ENCODE measurements at places on chromosomes 11 and 22.

DNA sequence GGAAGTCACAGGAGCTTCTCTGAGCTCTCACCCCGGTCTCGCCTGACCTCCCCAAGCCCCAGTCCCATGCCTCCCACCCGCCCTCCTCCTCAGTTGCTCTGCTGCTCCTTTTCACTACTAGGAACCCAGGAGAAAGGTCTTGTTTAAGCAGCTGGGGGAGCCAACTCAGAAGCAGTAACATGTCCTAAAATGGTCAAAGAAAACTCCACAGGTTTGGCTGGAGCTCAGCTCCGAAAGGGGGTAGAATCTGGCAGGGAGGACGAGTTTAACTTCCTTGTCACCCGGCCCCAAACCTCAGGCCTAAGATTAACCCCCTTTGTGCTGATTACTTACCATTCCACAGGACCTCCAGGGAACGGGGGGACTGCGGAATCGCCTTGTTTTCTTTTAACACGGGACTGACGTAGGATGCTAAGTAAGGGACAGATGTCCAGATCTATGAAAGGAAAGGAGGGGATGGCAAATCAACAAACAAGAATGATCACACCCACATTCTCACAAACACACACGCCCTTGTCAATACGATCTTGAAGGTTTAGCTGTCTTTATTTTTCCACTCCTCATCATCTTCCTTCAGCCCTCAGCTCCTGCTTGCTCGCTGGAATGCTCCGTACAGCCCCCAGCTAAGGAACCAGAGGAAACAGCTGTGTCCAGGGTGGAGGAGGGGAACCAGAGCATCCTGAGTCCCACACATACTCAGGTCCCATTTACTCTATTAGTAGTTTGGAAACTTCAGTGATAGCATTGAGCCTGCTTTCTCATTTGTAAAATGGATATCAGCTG lies 13.5 kb downstream of the PCSK7 start:
- DNase-seq, result no peak

DNA sequence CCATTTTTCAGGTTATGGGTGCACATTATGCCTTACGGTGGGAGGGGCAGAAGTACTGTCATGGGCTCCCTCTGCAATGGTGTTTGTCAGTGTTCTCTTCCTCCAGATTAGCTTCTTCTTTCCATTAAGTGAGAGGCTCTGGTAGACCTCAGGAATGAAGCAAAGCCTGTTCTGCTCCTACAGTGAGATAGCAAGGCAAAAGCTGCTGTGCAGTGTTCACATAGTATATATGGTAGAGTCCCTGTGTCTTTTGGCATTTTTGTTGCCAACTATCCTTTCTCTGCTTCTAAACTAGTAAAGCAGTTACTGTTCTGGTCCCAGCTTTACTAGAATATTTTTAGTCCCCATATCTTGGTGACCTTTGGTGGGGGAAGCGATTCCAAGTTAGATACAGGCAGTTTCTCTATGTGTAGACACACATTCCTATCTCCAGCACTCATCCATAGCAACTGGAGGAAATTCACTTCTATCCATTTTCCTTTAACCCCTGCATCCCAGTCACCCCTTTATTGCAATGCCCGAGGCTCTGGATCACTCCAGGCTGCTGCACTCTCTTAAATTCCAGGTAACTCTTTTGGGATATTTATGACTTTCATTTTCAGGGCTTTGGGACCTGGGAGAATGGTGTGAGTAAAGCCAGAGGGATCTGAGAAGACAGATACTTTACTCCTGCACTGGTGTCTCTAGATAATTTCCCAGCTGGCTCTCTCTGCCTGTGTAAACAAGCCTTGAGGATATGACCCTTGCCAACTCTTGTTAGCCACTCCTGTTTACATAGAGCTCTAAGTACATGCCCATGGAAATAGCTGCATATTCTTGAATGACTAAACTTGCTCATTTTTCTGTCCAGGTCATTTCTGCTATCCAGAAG lies 3.9 kb upstream of the TRIM34 start:
- no peak for DNase-seq

- no peak for DNase-seq
Measured at GRCh38 chr11:2085251-2086066, 53.7 kb downstream of the IGF2 start.

DNA sequence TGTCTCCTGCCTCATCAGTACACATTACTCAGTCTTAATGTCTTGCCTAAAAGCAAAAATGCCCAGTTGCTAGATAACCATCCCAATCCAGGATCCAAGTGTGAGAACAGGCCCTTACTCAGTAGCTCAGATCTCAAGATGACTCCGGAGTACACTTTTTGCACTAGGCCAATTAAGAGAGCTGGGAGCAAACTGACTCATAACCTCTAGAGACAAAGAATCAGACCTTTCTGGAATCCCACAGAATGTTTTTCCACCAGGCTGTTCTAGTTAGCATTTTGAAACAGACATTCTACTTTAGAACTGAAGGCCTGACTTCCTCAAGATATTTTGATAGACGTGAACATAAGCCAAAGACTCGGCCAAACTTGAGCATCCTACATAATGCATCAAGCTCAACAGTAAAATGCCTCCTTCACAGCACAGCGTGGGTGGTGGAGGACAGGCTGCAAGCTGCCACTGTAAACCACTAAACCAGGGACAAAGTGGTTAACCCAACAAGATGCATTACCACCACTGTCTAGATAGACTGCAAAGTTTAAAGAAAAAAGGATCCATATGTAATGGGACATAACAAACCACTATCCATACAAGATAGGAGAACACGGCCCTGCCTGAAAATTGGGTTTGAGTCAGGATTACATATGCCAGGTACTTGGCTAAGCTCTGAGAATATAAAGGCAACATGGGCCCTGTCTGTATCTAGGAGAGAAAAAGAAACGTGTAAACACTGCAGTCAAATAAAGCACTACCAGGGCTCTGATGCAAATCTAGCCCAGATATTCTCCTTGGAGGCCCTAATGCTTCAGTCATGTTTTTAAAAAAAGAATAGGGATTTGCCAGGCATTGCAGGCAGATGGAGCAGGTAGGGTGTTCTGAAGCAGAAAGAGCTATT lies 48.3 kb downstream of the MYH9 start:
- no peak for DNase-seq

DNA sequence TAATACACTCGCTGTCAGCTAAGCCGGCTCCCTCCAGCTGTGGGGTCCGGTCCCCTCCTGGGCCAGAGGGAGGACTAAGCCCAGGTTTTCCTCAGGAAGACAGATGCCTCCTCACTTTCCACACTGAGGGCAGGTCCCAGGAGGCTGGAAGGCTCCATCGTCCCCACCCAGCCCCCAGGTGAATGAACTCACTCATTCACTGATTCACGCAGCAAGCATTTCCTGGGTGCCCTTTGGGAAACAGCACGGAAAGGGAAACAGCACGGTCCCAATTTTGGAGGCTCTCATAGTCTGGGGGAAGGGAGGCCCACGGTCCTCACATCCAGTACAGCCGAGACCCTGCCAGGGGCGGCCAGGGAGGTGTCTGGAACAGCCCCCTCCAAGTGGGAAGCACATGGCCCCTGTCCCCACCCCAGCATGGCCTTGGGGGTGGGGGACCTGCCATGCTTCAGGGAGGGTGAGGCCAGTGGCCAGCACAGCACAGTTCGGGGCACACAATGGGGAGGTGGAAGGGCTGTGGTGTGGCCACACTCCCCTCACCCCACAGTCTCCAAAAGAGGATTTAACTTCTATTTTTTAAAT lies 9.3 kb upstream of the TH start:
- no peak for DNase-seq

DNA sequence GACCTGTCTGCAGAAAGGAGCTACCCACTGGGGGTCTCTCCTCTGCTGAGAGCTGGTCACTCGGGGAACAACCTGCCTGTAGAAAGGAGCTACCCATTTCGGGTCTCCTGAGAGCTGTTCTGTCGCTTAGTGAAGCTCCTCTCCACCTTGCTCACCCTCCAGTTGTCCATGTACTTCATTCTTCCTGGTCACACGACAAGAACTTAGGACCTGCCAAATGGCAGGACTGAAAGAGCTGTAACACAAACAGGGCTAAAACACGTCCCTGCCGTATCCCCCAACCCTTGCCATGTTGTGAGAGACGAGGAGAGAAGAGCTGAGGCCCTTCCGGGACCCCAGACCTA lies 24.1 kb upstream of the RNASEH2C start:
- DNase-seq, result no peak

- DNase-seq, result no peak
Measured at GRCh38 chr11:36364551-36365325, 68.7 kb downstream of the PRR5L start.

GRCh38 chr22:39155421-39155820 lies 2.9 kb upstream of the CBX7 start:
- DNase-seq, result no peak

DNA sequence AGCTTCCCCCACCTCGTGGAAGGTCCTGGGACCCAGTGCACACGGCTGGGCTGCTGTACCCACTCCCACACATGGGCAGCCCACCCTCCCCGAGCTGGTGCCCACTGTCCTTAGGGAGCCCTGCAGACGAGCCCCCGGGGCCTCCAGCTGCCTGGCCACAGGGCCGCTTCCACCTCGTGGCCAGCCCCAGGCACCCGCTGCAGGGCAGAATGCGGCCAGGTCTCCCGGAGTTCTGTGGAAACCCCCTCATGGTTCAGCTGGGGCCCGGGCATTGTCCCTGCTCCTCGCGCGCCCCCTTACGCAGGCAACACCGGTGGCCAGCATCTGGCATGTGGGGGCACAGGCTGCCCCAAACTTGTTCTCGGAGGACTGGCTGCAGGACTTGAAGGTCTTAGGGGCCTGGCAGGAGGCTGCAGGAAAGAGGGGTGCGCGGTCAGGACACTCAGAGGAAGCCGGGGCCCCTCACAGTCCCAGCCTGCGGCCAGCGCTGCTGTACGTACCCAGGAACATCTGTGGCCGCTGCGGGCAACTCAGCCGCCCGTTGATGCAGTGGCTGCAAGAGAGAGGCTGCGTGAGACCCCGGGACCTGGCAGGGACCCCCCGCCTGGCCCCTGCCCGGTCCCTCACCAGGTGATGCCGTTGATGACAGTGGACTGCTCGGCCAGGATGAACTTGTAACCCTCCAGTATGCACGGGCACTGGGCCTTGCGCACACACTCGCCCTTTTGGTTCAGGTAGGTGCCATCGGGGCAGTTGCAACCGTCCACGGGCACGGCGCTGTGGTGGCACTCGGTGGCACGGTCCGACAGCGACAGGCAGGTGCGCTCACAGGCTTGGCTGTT lies 9.7 kb downstream of the MUC6 start:
- no peak for DNase-seq

GRCh38 chr22:21702700-21703683 lies 32.6 kb downstream of the YPEL1 start:
- no peak for DNase-seq

DNA sequence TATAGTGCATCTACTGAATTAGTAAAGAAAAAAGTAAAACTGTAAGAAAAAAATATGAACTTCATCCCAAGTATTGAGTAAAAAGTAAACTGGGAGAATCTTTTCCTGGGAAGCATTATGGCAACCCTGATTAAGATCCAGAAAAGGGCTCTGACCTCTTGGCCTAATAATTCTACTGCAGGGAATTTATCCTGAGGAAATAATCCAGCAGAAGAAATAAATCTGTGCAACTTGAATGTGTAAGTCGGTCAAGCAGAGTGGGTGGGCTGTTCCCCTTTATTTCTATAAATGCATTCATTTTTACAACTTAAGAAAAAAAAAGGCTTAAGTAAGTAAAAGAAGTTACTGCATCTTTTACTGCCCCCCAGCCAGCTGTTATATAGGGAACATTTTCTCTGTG lies 111.2 kb upstream of the PARVA start:
- DNase-seq, result no peak
